ENCODE measurements at places on chromosomes 12 and 14. TPM values are rescaled to one million over a fixed set of nuclear protein-coding genes. Genes with fewer than 3 reads are reported as not detected.

Gene HOXC10
- total RNA-seq = 3.1 TPM

Gene DPPA3
- total RNA-seq = not detected

Gene NUDT4
- 29.4 TPM for total RNA-seq

Gene ZNF384
- 58.8 TPM for total RNA-seq

Gene OGFOD2
- 13.8 TPM for total RNA-seq

Gene NKX2-8
- total RNA-seq = 4.0 TPM

Gene C12orf75
- 127 TPM for total RNA-seq

Gene RASSF3
- 25.7 TPM for total RNA-seq

Gene ACOT4
- 2.2 TPM for total RNA-seq

Gene LYZ
- total RNA-seq = 0.05 TPM

All from A549 treated with Hydrocortisone at 1 μM for 4 hours (cell line).